ENCODE measurements at places on chromosomes 7 and 10. TPM values are rescaled to one million over a fixed set of nuclear protein-coding genes. Genes with fewer than 3 reads are reported as not detected.
A peak's percentile ranks its signal among the peaks of the same experiment; 100 is the strongest.

- no peak for DNase-seq
Measured at GRCh38 chr10:88234297-88234696, 348.8 kb downstream of the RNLS start.

DNA sequence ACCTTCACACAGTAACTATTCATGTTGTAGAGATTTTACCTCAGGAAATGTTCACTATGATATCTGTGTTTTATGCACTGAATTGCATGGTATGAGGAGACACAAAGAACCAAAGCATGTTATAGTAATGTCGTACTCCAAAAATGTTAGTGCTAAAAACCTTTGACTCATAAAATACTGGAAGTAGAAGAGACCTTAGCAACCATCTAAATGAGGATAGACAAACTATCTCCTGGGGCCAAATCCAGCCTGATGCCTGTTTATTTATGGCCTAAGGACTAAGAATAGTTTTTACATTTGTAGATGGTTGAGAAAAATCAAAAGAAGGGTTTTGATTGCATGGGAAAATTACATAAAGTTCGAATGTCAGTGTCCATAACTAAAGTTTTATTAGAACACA is 535.1 kb downstream of the INHBA start:
- no peak for DNase-seq

DNA sequence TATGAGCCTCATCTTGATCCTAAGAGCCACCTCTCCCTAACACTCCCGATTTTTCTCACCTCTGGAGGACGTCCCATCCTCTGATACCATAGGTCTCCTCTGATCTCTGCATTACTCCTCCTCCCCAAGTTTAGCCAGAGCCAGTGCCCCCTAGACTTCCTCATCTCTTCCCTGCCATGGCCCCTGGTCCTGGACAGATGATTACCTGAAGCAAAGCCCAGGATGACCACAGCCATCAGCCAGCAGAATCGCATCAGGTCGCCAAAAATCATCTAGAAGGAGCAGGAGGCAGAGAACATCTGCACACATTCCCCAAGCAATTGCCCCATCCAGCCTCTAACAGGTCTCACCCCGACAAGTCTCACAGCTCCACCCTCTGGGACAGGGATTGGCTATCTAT is 11.7 kb downstream of the TRPV6 start:
- DNase-seq: no peak

DNA sequence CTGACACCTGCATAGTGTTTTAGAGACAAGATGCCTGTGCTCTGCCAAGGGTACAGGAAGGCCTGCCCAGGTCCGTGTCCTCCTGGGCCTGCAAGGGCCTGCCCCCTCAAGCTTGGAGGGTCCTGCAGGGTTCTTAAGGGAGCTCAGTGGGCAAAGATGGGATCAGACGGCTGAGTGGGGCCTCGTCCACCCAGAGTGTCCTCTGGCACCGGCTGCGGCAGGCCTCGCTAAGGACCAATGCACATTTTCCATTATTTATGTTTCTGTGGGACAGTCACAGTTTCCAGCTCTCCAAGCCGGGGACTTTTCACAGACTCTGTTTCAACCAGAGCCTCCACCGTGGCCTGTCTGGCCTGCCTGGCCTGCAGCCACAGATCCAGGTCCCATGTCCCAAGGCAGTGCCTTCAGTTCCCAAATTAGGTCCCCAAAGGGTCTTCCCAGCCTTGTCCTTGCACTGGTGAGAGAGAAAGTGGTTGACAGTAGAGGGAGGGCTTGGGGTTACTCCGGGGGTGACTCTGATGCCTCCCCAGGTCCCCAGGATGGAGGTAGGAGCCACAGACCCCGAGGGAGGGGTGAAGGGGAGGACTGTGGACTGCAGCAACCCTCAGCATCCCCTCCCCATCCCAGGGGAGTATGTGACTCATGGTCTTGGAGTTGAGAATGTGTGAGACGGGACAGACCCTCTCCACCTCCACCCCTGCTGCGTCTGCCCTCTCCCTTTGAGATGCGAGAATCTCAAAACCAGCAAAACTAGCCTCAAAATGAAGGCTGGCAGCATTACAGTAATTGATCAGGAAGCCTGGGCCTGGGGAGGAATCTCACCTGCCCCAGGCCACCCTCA is 14.8 kb downstream of the MYL10 start:
- no peak for DNase-seq

The CFAP58 gene
- total RNA-seq: 0.83 TPM

GRCh38 chr7:145104400-145104799 is 268.5 kb upstream of the TPK1 start:
- no peak for DNase-seq

DNA sequence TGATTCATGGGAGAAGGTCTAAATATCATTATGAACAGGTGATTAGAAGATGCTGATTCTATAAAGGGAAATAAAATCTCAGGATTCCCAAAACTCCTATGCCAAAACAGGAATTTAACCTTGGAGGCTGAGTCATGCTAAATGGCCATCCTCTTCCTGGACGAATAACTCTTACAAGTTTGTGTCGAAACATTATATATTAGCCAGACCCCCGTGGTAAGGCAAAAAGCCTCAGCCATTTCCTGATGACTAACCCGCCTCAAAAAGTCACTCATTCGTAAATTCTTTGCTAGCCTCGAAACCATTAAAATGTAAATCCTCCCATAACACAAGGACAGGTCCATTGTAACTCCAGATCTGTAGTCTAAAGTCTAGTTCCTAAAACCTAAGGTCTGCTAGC is 32.0 kb downstream of the CUL2 start:
- DNase-seq: peak; percentile 94

DNA sequence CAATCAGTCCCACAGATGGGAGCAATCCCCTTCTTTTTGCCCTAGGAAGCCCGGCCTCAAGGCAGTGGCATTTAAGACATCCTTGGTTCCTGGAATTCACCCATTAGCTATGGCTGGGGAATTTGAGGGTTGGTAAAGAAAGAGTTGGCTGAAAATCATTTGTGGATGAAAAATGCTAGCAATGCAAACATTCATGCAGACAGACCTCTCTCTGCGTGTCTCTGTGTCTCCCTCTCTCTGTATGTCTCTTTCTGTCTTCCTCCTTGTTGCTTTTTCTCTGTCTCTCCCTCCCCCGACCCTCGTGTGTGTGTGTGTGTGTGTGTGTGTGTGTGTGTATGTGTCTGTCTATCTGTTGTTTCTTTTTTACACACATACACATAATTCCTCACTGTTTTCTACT is 19.4 kb downstream of the LDB3 start:
- peak; percentile 82 for DNase-seq

- DNase-seq: no peak
Measured at GRCh38 chr7:13991791-13992595, 2.5 kb upstream of the ETV1 start.

The PDE6C gene
- not detected for total RNA-seq

GRCh38 chr10:509361-510102 is 179.9 kb downstream of the DIP2C start:
- no peak for DNase-seq

GRCh38 chr7:17620566-17620965 is 319.7 kb downstream of the SNX13 start:
- peak; percentile 46 for DNase-seq

DNA sequence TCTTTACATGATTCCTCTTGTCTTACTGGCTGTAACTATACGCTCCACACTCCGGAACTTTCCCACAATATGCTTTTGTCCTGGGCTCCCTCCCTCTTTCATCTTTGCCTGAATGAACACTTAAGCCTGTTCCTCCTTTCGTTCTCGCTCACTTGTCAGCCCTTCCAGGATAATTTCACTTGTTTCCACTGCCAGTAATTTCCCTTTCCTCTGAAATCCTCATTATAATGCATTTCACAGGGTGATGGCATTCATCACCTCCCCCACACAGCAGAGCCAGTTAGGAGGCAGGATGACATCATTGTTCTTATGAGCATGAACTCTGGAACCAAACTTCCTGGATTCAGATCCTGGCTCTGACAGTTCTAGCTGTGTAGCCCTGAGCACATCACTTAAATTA is 372.6 kb downstream of the GPR158 start:
- no peak for DNase-seq

DNA sequence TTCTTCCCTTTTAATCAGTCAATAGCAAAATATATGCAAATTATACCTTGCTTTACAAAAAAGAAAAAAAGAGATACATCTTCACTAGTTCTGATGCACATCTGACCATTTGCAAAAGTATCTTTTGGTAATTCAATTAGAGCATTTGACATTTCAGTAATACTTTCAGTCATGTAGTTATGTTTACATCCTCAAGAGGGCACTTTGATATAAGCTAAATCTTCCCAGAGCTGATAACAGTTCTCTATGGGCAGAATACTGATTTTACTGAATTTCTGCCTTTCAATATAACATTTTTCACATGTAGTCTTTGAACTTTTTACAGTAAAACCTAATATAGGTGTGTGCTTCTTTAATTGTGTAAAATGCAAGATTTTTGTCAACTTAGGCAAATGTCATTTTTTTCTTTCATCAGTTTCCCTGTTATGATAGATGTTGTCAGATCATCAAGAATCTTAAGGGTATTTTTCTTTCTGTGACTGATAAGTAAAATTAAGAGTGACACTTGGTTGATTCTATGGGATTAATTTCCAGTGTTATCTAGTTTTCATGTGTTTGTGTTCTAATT is 703.5 kb upstream of the SEMA3D start:
- peak; percentile 21 for DNase-seq

- no peak for DNase-seq
Measured at GRCh38 chr7:105215821-105216220, 172.9 kb downstream of the SRPK2 start.

- no peak for DNase-seq
Measured at GRCh38 chr10:42652858-42653257, 14.5 kb upstream of the ZNF33B start.

The LRIT1 gene
- total RNA-seq: not detected

DNA sequence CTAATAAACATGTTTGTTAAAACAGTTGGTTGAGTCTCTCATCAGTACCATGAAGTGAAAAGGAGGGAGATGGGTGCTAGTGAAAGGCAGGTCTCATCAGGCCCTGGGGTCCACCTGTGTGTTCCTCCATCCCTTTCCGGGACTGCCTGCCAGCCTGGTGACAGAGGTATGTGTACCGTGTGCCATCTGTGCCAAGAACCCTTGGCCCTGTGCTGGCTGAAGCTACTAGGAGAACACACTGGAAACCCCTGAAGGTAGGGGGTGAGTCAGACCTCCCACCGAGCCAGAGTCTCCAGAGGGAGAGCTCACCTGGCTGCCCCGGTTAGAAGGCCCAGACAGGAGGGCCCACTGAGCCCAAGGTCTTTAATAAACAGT is 2.3 kb downstream of the DDIT4 start:
- DNase-seq: no peak

The ZNF467 gene
- total RNA-seq: not detected

The OR2A1 gene
- total RNA-seq: not detected

DNA sequence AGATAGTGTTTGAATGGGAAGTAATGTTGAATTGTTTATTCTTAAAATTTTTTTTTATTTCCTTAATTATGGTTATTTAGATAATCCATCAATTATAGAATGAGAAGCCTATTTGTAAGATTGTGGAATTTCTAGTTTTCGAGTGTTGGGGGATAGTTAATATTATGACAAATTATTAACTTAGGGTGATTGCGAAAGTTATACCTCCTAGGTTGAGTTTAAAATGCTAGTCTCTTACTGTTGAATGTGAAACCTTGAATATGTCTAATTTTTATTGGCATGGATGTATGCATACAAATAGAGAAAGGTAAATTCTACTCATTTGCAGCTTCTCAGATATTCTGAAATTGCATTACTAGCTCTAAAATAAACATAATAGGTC is 43.2 kb downstream of the BICC1 start:
- no peak for DNase-seq

The KEL gene
- total RNA-seq: not detected

The OR9A2 gene
- not detected for total RNA-seq

The HTR7 gene
- 0.56 TPM for total RNA-seq

- no peak for DNase-seq
Measured at GRCh38 chr10:86802473-86803108, 46.2 kb downstream of the BMPR1A start.

GRCh38 chr10:87675396-87676376 is 16.0 kb downstream of the PAPSS2 start:
- DNase-seq: peak; percentile 95

DNA sequence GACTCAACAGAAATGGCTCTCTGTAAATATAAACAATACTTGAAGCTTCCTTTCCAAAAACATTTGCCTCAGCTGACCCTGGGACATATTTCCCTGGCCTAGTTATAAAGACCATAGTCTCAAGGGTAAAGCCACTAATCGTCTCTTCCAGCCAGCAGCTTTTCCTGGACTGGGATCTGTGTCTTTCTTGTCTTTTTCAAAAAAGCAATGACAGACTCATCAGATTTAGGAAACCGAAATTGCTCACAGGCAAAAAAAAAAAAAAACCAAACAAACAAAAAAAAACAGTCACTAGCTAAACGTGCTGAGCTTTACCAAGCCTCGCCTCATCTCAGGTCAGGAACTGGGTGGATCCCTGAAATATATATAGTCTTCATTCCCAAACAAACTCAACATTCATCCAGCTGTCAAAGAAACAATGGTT is 23.5 kb downstream of the STN1 start:
- DNase-seq: peak; percentile 12

The FZD1 gene
- 3.6 TPM for total RNA-seq

DNA sequence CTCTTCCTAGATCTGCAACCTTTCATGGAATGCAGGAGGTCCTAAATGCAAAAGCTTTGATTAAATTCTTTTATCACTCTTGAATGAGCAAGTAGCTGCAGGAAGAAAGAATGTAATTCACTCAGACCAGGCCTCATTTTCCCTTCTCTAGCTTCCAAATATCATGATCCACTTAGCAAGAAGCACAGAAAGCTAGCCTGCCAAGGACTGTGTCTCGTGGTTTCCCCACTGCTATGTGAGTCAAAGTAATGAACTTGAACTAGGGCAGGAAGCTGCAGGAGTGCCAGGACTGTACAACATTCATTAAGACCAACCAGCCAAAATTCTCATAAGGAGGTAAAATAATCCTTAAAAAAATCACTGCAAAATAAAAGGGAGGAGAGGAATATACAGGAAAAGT is 379.2 kb downstream of the CALN1 start:
- no peak for DNase-seq

The BMPER gene
- total RNA-seq: 7.5 TPM

DNA sequence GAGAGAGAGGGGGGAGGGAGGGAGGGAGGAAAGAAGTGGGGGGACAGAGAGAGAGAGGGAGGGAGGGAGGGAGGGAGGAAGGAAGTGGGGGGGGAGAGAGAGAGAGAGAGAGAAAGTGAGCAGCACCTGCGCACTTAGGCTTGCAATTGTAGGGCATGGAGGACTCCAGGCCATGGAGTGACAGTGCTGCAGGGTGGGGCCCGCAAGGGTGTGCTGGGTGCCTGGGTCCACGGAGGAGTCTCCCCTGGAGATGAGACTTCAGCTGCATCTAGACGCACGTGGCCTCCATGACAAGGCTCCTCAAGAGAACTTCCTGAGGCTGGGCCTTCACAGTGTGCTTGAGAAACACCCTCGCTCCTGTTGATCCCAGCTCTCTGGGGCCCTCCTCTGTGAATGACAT is 44.5 kb downstream of the CLRN3 start:
- DNase-seq: no peak

Measured in IMR-90 (cell line).